ENCODE measurements at places on chromosomes 12 and 14.

DNA sequence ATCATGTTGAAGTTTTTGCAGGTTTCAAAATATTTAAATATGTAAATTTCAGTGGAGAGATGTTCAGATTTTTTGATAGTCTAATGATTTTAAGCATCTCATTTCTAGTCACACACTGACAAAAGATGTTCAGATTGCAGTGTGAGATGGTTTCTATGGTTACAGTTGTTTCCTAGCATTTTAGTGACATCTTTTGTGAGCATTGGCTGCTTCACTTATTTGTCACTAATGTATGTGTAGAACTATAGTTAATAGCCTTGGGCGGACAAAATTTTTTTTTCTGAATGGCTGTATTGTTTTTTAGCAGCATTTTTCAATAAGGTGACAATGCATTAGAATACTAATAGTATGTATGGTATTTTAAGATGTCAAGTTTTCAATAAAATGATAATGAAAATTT, 315.6 kb upstream of the PRKD1 start:
- DNase-seq = no peak

DNA sequence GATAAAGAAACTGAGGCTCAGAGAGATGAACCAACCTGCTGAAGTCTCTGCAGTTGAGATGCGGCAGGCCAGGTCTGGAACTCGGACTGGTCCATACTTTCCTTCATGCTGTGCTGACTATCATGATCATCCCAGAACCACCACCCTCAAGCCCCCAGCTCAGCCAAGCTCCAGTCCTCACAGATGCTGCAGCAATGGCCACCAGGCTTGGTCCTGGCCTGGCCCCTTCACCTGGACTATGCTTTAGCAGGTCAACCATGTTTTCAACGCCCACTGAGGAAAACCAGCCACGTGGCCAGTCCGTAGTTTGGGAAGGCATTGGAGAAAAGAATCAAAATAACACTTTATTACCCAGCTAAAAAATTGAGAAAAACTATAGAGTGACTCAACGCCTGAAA, 1.4 kb downstream of the GPR68 start:
- DNase-seq = no peak

GRCh38 chr12:24078318-24078765, 128.9 kb upstream of the SOX5 start:
- no peak for DNase-seq

DNA sequence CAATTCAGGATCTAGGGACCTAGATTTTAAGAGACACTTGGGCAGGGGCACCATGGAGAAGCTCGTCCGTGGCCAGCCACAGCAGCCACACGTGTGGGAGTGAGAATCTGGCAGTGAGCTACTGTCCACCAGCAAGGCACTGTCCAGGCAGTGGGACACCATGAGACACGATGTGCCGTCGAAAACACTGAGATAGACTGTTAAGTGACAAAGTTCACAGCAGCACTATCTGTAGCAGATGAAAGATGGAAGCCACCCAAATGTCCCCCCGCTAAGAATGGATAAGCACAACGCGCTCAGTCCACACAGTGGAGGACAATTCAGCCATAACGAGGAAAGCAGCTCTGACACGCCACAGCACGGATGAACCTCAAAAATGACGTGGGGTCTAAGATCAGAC, 19.7 kb downstream of the RILPL1 start:
- DNase-seq = no peak

DNA sequence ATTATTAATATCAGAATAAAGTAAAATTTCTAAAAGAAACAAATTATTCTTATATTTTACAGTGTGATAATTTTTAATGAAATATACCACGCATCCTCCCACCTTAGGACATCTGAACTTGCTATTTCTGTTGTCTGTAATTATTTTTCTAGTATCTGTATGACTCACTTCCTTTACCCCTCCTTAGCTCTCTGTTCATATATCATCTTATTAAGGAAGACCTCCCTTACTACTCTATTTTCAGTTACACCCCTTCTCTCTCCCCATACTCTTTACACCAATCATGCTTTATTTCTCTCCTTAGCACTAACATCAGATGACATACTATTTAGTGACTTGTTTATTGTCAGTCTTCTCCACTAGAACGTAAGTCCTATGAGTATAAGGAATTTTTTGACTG, 34.2 kb upstream of the C12orf50 start:
- no peak for DNase-seq

DNA sequence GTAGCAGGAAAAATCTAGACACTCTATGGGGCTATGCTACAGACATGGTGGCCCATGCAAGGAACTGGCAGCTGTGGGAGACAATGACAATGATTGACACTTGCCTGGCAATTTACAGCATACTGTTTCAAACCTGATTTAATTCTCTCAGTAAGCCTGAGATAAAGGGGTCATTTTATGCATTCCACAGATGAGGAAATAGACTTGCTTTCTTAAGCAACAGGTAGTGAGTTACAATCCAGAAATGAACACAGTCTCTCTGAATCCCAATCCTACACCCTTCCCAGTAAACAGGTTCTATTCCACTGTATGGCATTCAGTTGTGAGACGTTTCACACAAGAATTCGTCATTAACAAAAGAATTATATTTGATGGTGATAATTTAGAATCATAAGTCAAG, 15.5 kb upstream of the PCNX1 start:
- no peak for DNase-seq

DNA sequence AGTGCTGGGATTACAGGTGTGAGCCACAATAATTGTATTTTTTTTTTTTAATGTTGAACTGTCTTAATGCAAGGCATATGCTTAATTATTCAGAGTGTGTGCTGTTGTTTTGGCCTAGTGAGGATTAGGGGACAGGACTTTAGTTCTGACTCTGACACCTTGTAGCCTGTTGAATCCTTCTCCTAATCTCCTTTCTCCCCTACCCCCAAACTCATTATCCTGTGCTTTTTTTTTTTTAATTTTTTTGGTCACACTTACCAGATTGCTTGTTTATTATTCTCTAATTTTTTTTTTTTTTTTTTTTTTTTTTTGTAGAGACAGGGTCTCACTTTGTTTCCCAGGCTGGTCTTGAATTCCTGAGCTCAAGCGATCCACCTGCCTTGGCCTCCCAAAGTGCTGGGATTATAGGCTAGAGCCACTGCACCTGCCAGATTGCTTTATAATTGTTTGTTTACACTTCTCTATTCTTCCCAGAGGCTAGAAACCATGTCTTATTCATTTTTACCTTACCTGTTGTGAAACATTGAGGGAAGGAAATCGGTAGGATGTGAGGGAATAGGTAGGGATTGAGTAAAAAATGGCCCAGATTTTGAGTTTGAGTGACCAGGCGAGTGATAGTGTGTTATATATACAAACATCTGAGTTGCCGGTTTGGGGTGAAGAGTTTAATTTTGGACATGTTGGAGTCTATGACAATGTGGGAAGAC, 32.2 kb downstream of the DIP2B start:
- no peak for DNase-seq

DNA sequence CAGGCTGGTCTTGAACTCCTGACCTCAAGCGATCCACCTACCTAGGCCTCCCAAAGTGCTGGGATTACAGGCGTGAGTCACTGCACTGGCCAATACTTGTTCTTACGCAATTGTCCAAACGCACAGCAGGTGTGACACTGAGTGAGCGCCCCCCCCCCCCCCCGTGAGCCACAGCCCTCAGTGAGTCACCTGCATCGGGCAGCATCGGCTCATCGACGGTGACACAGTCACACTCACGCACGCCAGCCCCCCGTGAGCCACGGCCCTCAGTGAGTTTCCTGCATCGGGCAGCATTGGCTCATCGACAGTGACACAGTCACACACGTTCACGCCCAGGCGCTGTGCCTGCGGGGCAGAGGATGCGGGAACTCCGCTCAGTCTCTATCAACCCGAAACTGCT, 42.5 kb downstream of the GALNT9 start:
- DNase-seq = no peak

All from pons (tissue), 1 donor.